Umbilical cord (tissue), 2 donors: ENCODE measurements at places on chromosomes 4 and X.

- DNase-seq, result peak; percentile 89
Observed at GRCh38 chrX:150370589-150371312, 7.6 kb downstream of the MAMLD1 start.

DNA sequence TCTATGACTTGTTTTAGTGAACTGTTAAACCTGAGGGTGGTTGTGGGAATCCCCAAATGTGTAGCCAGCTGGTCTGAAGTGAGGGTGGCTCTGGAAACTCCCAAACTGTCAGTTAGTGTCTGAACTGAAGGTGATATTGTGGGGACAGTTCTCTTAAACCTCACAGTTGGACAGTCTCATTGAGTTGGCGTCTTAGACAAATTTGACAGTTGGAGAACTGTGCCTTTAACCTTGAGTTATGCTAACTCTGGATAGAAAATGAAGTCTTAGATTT, 20.7 kb upstream of the CTSO start:
- no peak for DNase-seq

GRCh38 chr4:156521631-156522030, 450.0 kb downstream of the PDGFC start:
- DNase-seq, result no peak

DNA sequence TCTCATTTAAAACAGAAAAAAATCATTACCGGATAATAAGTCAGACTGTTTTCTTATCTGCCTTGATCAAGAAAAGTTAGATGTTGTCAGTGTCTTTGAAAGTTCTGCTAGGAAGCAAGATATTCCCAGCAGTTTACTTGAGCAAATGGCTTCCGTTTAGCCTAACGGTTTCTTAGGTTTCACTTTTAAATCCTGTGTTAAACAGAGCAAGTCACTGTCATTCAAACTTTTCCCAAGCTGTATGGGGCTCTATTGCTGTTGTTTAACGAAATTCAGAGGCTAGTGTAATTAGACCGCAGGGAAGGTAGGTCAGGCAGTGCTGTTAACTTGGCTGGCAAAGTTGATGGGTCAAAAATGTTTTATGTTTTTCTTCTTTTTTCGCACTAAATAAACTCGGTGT, 80.3 kb upstream of the NEIL3 start:
- DNase-seq, result no peak

DNA sequence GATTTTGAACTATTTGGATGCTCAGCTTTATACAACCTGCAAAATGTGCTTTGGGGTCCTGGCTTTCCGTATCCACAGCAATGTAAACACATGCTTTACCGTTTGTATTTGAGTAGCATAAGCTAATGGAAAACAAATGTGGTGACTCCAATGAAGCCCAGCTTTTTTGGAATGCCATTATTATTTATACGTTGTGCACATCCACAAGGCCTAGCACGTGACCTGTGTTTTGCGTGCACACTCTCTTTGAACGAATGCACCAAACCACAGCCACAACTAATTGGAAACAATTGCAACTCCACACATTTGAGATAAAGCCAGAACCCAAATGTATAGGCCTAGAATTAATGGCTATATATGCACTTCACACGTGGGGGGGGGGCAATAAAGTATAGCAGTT, 189.5 kb upstream of the GPC4 start:
- DNase-seq, result no peak

GRCh38 chr4:174284487-174284886, 776 bp downstream of the CEP44 start:
- no peak for DNase-seq

DNA sequence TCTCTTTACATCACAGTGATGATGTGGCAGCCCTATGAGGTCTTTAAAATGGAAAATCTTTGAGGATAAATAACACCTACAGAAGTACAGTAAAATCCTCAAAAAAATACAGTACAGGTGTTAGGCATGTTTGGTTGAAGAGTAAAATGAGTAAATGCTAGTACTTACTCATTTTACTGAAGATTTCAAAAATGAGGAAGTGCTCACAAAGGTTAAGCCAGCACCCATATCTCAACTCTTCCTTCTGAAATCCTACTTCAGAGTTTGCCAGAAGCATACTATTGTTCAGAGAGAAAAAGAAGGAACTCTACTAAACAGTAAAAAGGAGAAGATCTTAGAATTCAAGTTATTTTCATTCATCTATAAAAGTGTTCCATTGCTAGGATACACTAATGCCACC, 130.9 kb downstream of the CBR4 start:
- DNase-seq, result no peak

- DNase-seq, result no peak
Observed at GRCh38 chr4:173498023-173498422, 32.0 kb downstream of the HAND2 start.

- peak; percentile 22 for DNase-seq
Observed at GRCh38 chrX:136711147-136711546, 63.2 kb downstream of the CD40LG start.

- DNase-seq, result peak; percentile 24
Observed at GRCh38 chr4:138761638-138762220, 253.9 kb upstream of the NOCT start.

GRCh38 chrX:69072486-69073006, 92.7 kb downstream of the PJA1 start:
- no peak for DNase-seq

- DNase-seq, result no peak
Observed at GRCh38 chrX:152913346-152913745, 15.5 kb downstream of the ZNF185 start.

DNA sequence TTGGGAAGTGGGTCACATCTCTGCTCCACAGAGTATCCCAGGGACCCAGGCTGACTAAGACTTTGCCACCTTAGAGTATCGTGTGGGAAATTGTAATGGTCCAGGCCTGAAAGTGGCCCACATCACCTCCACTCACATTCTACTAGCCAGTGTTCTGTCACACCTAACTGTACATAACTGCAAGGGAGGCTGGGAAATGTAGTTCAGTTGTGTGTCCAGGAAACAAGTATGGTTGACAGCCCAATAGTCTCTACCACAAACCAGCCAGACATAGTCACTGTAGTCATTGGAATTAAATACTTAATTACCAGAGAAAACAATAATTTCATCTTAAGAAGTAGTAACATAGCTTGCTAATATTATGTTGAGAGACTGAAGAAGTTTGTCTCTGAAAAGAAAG, 233.4 kb upstream of the S100G start:
- DNase-seq, result no peak

DNA sequence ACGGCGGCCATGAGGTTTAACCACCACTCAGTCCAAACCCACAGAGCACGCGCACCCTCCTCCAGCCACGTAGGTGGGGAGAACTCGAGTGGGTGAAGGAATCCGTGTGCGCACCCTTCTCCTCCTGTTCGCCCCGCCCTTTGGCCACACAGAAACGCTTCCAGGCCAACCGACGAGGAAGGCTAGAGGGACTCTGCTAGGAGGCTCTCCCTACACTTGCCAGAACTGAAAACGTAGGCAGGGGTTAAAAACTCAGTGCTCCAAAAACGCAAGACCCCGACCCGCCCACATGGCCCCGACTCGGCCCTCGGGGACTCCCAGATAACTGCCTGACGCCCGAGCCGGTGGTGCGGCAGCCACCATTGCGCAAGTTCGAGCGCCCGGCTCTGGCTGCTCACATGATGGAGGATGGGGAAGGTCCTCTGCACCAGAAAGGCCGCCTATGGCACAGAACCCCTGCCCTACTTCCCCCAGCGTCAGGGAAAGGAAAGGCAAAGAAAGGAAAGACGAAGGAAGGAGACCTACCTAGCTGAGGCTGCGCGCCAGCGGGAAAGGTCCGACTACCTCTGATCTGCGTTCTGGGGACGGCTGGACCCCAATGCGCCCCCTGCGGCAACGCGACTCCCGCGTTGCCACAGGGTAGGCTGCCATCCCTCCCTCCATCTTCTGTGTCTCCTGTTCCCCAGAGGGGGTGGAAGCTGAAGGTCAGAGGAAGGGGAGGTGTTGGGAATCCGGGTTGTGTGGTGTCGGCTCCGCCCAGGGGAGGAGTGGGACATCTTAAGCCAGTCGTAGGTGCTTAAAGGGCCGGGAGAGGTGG, 201.9 kb upstream of the AGTR2 start:
- DNase-seq, result peak; percentile 64

- peak; percentile 47 for DNase-seq
Observed at GRCh38 chrX:44873415-44874276, 658 bp downstream of the KDM6A start.

GRCh38 chr4:82745173-82745842, 53.3 kb downstream of the SCD5 start:
- DNase-seq, result peak; percentile 47

DNA sequence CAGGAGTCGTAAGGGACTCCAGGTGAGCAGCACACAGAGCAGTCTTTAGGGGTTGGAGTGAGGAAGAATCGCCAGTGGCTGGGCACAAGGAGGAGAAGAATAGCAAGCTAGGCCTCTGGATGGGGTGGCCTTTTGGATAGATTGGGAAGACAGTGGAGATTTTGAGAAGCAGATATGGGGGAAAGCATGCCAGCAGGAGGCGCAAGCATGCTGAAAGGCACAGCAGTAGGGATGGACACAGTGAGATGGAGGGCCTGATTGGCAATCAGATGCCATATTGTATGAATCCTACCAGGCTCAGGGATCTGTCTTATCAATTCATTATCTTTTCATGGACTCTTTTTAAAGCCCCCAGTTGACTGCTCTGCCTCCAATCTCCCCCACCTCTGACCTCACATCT, 60.4 kb upstream of the MAGEA4 start:
- no peak for DNase-seq

DNA sequence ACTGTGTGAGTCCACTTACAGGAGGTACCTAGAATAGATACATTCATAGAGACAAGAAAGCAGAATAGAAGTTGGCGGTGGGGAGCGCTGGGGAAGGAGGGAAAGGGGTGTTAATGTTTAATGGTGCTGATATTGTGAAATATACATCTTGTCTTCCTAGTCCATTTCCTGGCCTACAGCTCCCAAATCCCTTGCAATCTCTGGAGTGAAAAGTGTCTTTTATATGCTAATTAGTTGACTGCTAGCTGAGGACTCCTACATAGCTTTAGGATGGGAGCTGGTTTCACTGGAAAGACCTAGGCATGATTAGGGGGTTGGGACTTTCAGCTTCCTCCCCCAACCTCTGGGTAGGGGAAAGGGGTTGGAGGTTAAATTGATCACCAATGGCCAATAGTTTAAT, 36.0 kb downstream of the FUNDC1 start:
- DNase-seq, result no peak

- no peak for DNase-seq
Observed at GRCh38 chr4:87745064-87745807, 54.1 kb upstream of the IBSP start.

DNA sequence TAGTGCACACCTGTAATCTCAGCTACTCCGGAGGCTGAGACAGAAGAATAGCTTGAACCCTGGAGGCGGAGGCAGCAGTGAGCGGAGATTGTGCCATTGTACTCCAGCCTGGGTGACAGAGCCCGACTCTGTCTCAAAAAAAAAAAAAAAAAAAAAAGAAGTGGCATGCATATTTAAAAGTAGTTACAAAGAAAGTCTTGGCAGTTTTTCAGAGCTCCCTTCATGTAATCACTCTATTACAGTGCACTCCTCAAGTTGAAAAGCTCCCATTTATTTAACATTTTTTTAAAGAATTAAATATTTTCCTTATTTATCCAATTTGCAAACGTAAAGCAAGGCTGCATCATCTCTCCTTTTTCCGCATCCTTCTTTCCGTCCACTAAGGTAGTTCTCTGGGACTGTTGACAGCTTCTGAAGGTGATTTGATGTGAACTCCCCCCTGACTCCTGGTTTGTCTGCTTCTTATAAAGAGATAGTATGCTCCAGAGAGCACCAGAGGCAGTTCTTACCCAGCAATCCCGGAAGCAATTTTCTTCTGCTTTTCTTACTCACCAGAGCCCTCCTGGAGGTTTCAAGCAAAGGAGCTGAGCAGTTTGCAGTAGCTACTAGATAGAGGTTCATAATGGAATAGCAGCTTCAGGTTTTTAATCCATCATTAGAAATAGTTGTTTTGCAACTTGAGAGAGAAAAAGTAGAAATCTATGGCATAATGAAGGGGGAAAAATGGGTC, 151.0 kb downstream of the PALLD start:
- DNase-seq, result peak; percentile 70

DNA sequence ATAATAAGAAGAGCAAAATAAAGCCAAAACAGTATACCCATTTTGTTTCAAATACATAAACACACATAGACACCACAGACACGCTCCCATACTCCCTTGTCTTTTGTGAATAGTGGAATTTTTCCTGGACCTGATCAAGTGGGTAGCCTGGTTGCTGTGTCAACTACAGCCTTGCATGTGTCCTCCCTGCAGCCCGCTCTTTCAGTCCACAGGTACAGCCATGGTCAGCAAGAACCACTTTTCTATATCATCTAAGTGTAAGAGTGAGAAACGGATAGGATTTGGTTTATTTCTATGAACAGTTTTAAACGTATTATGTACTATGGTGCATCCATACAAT, 9.8 kb downstream of the PWWP3B start:
- DNase-seq, result peak; percentile 2
